ENCODE measurements at places on chromosomes 7 and 10.

DNA sequence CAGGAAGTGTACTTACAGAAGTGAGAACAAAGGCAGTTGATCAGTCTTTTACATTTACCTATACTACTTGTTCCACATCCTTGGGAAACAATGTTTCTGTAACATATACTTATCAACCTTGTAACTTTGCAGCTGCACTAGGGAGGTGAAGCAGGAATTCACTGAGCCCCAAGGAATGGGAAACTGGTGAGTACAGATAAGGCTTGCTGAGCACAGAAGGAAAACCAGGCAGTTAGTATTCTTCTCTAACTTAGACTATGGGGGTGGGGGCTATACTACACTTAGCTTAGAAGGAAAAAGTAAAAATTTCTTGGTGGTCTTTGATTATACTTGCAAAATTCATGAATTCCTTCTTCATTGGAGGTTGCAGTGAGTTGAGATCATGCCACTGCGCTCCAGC is 6.9 kb upstream of the ZNF33A start:
- no peak for DNase-seq

- DNase-seq, result peak; percentile 46
These were observed 20.8 kb downstream of the HYCC1 start for GRCh38 chr7:22992874-22993840.

GRCh38 chr7:76053461-76053860 is 5.6 kb downstream of the MDH2 start:
- DNase-seq, result no peak

GRCh38 chr10:30466445-30466844 is 32.5 kb downstream of the MAP3K8 start:
- DNase-seq, result no peak

GRCh38 chr10:13720699-13721098 is 133.9 kb downstream of the PRPF18 start:
- DNase-seq, result no peak
